Stimulated activated CD4-positive, alpha-beta T cell treated with anti-CD3 and anti-CD28 coated beads, TNF-alpha, amount 100 ng/mL, for 4 hours (primary cell): ENCODE measurements at places on chromosomes 5 and 9.
A peak's percentile ranks its signal among the peaks of the same experiment; 100 is the strongest.

DNA sequence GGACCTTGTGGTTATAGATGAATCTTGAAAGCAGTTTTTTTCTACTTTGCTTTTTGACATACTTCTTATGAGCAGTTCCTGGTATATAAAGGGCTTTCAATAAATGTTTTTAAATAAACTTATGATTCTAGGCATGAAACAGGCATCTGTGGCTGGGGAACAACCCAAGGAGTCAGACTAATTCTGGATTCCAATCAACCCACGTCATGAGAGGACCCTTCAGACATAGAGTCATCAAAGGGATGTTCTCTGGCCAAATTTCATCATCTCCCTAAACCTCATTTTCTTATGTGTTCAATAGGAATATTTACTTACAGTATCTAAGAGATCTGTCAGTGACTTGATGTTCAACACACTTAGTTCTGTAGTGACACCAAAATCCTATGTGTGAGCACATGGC is 243.8 kb upstream of the ZNF462 start:
- no peak for DNase-seq

- DNase-seq, result no peak
These were observed 26.0 kb upstream of the EPB41L4B start for GRCh38 chr9:109346904-109347303.

DNA sequence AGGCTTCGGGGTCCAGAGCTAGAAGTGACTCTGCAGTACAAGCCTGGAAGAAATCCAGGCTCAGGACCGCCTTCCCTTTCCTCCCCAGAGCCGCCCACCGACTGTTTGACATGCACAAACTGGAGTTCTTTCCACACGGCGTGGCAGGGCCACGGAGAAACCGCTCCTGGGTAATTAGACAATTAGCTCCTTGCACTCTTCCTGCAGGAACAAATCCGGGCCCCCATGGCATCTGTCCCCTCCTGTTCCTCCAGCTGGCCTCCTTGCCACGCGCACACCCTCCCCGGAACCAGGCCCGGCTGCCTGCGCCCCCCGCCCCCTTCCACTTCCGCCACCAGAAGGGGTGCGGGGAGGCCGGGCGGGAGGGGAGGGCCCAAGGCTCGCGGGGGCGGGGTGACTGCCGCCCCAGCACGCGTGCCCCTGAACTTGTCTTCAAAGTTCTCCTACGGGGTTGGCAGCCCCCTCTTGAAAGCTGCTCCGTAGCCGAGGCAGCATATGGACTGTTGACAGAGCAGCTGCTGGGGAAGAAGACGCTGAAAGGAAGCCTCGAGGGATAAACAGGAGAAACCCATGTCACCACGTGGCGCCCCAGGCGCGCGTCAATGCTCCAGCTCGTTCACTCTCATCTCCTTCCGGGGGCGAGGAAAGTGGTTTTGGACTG is 74.3 kb downstream of the SEC61B start:
- peak; percentile 1 for DNase-seq

DNA sequence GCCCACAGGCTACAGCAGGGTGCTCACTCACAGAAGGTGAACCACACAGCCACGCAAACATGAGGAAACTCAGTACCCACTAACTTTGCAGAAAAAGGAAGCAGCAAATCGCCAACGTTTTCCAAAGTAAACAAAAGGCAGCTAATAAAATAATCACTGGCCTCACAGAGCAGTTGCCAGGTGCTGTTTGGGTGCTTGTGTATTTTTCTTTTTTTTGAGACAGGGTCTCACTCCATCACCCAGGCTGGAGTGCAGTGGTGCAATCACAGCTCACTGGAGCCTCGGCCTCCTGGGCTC is 3.8 kb downstream of the SNAPC4 start:
- DNase-seq, result no peak

DNA sequence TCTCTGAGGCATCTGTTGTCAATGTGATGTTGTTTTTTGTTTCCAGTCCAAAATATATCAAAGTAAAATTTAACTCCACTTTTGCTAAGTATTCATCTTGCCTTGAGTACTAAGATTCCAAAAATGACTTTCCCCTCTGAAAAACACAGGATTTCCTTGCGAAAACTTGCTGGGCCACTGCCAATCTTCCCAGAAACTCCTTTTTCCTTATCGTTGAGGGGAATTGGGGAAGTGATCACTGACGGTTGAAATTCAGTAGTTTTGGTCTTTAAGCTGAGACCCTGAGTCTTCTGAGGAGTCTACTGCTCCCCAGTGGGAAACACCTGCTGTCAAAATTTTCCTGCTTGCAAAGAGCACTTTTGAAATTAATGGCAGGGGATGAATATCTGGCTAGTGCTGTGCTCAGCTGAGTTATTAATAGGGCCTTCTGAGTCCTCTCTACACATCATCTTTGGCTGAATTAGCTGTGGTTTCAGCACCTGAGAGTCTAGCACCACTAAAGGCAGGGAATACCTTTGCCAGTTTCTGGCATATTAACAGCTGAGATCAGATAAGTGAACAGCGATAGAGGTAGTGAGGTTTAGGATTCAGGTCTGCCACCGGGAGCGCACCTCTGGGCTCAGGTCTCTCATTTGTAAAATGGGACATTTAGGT is 18.0 kb downstream of the TLR4 start:
- DNase-seq, result no peak

- no peak for DNase-seq
These were observed at the start of gene PDGFRB for GRCh38 chr5:150155258-150156026. TSS of gene PDGFRB (minus strand) at chr5:150155845. CDS start at chr5:150137047, 18,798 bp downstream.

DNA sequence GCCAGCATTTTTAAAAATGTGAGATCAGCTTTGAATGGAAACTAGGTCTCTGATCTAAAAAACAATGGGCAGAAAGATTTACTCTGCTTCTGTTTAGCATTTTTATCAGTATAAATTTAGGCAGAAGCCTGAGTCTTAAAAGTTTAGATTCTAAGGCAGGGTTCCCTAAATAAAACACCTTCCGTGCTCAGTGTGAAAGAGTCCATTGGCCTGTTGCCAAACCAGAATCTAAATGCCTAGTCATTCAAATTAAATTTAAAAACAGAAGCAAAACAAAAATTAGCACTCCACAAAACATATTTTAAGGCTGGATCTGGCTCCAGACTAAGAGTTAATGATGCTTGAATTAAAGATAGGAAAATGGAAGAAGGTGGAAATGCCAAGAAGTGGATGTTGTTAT is 4.5 kb downstream of the TYRP1 start:
- no peak for DNase-seq

GRCh38 chr5:96219580-96220281 is 213.3 kb downstream of the PCSK1 start:
- no peak for DNase-seq

GRCh38 chr5:69285448-69286116 is 47.0 kb downstream of the CCDC125 start:
- DNase-seq, result no peak

DNA sequence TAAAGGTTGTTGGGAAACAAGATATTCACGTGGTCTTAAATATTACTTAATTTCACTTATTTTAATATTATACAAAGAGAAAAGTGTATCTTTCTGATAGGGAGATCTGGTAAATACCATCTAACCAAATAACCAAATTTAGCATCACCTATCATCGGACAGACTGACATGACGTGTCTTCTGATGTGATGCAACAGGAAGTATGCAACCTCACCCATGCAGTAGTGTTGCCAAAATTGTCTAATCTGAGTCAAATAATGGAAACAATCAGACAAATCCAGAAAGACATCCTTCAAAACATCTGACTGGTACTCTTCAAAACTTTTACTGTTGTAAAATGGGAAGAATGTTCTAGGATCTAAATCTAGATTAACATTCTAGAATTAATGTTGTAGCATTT is 148.0 kb downstream of the FGF1 start:
- DNase-seq, result no peak

DNA sequence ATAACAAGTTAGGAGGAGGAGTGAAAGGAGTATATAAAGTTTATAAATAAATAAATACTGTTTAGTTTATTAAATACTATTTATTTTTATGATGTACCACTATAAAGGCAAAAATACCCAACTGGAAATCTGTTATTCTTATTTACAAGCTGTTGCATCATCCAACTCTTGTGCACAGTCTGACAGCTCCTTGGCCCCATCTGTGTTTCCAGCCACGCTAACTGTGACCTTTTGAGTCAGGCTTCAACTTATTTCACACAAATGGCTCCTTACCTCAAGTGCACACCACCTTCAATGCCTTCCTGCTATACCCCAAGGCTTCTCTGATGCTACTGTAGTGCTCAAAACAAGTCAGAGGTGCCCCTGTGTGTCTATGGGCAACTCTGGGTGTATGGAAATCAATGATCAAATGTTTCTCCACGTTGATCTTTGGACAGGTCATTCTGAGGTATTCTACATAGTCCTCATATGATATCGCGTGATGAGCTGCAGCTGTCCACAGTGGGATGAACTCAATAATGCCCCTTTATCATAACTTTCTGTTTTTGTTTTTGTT is 303.2 kb upstream of the GRAMD2B start:
- DNase-seq, result no peak

DNA sequence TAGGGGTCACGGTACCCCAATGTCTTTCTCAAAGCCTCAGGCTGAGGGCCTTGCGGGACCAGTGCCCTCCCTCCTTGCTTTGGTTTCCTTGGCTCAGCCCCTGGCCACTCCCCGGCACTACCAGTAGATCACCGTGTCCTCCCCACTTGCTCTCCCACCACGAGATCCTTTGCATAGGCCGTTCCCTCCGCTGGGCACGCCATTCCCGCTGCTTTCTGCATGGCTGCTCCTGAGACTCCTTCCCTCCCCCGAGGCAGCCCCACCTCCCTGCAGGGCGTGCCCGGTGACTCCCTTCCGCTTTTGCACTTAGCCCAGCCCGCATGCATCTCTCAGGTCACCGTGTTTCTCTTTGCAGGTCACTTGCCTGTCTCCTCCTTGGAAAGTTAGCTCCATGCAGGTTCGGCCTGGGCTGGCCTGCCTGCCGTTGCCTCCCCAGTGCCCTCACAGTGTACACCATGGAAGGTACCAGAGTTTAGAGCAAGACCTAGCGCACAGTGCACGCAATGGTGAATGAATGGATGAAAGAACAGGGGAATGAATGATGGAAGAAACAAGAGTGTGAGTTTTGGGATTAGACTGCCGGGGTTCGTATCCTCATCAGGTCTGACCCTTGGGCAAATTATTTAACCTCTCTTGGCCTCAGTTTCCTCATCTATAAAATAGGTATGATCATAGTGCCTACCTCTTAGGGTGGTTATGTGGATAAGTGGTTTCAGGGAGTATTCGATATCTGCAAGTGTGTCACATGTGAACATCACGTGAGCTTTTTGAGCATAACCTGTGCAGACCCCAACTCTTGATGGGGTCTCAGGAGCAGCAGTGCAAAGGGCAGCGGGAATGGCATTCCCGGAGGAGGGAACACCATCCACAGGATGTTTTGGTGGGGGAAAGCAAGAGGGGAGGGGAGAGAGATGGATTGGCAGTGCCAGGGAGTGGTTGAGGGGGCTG is 214.3 kb downstream of the C9orf50 start:
- DNase-seq, result no peak
